ENCODE measurements at places on chromosomes 12 and 14.

DNA sequence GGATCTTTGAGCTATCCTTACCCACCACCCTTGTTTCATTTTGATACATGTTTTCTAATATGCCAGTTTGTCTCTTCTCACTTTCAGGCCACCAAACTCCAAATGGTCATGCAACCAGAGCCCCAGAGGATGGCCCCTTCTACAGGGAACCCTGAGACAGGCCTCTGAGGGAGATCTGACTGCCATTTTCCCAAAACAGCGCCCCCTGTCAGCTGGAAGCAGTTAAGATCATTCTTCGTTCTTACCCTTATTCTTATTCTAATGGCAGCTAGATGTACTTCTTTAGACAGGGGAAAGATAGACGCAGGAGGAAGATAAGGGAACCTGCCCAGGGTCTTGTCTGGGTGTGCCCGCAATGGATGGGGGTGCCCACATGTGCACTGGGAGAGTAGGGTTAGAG, 38.4 kb downstream of the C12orf56 start:
- DNase-seq: no peak

DNA sequence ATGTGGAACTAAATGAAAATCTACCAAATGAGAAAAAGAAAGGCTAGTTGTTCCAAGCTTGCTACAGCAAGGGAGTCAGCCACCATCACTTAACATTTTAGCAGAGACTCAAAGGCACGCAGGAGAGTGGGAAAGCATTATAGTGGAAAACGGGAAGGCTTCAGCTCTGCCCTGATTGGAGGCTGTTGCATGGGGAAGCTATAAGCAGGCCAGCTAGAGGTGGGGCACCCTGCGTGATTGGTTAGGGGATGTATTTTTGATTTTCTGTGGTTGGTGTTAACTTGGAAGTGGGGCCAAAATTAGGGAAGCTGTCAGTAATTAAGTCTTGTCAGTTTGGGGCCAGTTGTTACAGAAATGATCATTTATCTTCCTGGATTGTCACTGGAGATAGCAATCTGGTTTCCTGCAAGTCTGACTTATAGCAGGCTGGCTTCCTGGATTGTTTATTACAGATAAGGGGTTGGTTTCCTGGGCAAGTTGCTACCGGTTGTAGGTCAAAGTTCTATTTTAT, 93.9 kb downstream of the FAR2 start:
- no peak for DNase-seq

DNA sequence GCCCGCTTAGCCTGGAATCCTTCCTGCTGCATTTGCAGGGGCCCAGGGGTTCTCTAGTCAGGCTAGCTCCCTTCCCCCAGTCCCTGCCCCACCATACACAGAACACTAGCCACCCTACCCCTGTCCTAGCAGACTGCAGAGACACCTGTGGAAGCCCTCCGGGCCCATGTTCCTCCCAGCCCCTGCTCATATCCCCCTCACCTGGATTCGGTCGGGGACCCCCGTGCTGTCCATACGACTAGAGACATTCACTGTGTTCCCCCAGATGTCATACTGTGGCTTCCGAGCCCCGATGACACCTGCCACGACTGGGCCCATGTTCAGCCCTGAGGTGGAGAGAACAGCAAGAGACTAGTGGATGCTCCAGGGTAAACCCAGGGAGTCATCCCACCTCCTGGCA, 20.2 kb downstream of the ADCY6 start:
- no peak for DNase-seq

DNA sequence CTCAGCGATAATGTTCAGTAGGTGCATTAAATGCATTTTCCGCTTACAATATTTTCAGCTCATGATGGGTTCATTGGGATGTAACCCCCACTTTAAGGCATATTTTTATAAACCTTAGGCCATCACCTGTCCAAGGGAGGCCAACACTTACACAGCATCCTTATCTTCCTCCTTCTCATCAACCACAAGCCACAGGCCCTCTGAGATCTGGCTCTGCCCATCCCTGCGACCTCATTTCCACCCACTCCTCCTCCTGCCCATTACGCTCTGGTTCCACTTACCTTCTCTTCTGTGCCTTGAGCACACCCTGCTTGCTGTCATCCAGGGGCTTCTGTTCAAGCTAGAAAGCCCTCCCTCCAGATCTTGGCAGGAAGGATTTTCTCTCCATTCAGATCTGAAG, 93.2 kb downstream of the EGLN3 start:
- no peak for DNase-seq

DNA sequence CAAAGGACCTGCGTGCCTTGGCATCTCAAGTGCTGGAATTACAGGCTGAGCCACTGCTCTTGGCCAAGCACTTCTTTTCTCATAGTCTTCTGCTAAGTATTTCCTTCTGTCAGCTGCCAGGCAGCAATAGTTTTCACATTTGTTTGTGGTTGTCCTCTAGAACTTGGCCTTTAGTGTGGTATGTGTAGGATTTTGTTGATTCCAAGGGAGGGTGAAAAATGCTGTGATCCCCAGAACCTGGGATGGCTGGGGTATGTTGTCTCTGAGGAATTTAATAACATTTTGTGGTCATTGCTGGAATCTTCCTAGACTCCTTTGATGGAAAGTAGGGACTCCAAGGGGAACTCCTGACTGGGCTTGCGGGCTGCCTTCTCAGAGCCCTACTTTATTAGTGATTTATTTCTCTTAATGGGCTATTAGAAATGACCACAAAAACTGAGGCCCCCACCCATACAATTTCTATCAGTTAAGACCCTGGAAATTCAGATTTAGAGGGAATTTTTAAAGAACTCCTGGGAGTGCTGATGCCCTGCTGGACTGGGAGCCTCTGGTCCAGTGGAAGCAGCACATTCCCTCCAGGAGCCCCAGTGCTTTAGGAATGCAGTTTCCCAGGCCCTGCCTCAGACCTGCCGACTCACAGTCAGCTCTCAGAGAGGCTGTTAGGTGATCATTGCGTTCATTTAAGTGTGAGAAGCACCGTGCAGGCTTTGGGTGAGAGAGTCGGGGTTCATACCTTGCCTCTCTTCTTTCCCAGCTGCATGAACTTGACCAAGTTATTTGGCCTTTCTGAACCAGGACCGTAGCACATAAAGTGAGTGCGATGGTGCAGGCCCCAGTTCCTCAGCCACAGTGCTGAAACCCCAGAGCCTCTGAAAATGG, 22.7 kb downstream of the TRAF3 start:
- DNase-seq: peak; percentile 4

DNA sequence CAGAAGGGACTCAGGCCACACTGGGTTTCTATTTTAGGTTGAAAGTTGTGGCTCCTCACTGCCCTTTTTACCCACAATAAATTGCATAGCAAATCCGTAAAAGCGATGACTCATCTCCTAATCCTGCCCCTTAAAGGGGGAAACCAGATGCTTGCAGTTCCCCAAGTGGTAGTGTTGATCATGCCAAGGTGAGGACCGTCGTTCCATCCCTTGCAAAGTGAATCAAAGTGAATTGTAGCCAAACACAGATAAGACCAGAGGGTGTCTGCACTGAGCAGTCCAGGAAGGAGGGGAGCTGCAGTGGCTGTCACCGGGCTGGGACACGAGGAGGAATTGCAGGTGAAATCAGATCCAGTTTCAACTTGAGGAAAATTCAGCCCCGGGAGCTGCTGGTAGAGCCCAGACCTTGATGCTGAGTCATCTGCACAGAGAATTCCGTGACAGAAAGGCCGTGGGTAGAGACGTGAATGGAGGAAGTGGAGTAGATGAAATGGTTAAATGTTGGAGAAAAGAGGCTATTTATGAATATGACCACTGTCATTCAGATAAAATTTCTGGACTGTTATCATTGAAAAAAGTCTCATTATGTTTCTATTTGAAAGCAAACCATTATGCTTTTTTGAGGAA, 44.2 kb upstream of the MMP17 start:
- no peak for DNase-seq

DNA sequence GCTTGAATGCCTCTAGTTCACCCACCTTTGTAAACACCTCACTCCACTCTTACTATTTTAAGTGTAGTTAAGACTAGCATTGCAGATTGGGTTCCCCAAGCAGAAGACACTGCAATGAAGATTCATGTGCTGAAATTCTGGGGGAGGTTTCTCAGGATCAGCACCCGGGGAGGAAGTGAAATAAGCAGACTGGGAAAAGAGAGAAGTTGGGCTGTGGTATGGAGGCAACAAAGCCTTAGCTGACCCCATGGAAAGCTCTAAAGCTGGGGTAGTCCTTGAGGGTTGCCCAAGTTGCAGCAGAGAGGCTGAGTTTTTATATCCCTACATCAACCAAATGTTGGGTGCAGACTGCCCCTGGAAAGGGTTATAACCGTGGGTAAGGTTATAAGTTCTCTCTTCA, 23.9 kb upstream of the IGF1 start:
- no peak for DNase-seq

All from suprapubic skin (tissue), 4 donors.